ENCODE measurements at places on chromosomes 2 and 18. TPM values are rescaled to one million over a fixed set of nuclear protein-coding genes. Genes with fewer than 3 reads are reported as not detected.

FKBP1B gene
- 4.2 TPM for total RNA-seq

DNA sequence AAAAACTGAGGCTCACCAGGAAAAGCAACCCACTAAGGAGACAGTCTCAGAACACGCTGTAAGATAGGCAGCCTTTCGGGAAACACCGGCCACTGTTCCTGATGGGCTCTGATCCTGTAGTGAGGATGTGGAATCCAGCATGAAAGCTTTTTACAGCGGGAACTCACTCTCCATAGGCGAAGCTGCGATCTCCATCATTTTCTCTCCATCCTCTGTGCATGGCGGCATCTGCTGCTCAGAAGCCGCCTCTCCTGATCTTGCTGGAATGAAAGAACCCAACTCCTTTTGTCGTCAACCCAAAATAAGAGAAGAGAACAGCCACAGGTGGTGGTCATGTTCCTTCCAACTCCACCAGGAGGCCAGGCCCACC, 49.9 kb downstream of the TMEM18 start:
- DNase-seq = no peak

DNA sequence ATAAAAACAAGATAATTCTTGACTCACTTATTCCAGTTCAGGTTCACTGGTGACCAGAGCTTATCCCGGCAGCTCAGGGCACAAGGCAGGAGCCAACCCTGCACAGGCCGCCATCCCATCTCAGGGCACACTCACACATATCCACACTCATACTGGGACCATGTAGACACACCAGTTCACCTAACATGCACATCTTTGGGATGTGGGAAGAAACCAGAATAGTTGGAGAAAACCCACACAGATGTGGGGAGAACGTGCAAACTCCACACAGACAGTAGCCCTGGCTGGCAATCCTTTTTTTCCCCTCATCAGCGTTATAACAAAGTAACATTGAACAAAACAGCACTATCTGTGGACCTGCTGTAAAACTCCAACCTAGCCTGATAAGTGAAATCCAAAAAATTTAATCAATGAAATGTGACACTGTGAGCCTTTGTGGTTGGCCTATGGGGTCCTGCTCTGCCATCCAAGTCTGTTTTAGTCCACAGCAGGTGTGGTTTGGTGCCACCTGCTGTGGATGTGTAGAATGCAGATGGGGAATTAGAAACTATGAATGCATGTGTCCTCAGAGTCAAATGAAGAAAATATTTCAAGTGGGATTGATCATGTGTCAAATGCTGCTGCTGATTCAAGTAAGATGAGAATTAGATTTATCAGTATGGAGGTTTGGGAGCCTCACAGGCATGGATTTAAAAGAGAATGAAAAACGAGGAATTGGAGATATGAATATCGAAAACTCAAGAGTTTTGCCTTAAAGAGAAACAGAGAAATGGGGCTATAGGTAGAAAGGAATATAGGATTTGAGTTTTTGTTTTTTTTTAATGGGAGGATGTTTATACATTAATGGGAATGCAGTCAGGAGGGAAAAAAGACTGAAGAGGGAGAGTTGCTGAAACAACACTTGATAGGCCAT, 47.0 kb downstream of the UGP2 start:
- peak; percentile 50 for DNase-seq

- no peak for DNase-seq
These were observed 214.5 kb upstream of the SALL3 start for GRCh38 chr18:78765142-78765541.

GRCh38 chr18:7576685-7577084, 9.6 kb downstream of the PTPRM start:
- DNase-seq = no peak
